ENCODE measurements at places on chromosomes 6 and 20. TPM values are rescaled to one million over a fixed set of nuclear protein-coding genes. Genes with fewer than 3 reads are reported as not detected.
A peak's percentile ranks its signal among the peaks of the same experiment; 100 is the strongest.

MYBL2 gene
- total RNA-seq: 0.36 TPM

DNA sequence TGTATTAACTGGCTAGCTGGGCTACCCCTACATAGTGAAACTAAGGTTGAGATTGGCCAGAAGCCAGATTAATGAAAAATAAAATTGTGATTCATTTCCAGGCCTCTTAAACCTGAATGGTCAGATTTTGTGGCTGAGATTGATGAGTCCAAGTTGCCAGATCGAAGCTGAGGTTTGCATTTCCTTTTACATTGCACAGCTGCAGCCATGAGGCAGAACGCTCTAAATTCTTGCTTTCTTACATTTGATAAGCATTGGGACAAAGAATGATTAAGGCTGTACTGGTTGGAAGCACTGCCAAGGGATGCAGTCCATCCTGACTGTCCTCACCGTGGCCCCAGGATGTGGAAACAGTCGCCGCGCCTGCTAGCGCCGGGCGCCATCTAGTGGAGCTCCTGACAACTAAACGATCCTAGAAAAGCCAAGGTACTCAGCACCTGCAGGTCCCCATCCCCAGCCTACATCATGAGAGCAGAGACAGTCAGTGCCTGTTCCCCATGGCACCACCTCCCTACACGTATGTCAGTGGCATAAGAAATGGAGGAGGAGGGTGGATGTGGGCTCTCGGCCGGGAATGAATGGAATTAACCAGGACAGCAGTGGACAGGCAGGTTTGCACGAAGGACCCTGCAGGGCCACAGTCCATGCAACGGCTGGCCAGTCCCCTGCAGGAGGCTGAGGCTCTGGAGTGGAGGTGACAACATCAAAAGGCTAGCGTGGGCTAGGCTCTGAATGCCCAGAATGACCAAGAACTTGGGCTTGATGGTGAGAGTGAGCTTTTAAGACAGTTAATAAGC, 19.0 kb downstream of the PXDC1 start:
- no peaks in the 10 kb centered on the region for H3K27me3 ChIP-seq
- H3K4me3 ChIP-seq: no peak overlapping the region
- no peak overlapping the region for H3K27ac ChIP-seq
- peaks cover 3% of the 10 kb centered on the region for H3K4me1 ChIP-seq
- DNase-seq: peak; percentile 79

SGK2 gene
- 4.5 TPM for total RNA-seq

- no peaks in the 10 kb centered on the region for H3K27me3 ChIP-seq
- no peaks in the 10 kb centered on the region for H3K36me3 ChIP-seq
- no peak overlapping the region for H3K27ac ChIP-seq
- DNase-seq: no peak
These were observed 50.0 kb downstream of the CDKAL1 start for GRCh38 chr6:20584100-20584731.

GRCh38 chr6:5682530-5682929, 324.2 kb downstream of the NRN1 start:
- H3K27me3 ChIP-seq: no peaks in the 10 kb centered on the region
- no peak for DNase-seq
- no peaks in the 10 kb centered on the region for H3K4me1 ChIP-seq
- no peak overlapping the region for H3K4me3 ChIP-seq

RFX6 gene
- not detected for total RNA-seq

DNA sequence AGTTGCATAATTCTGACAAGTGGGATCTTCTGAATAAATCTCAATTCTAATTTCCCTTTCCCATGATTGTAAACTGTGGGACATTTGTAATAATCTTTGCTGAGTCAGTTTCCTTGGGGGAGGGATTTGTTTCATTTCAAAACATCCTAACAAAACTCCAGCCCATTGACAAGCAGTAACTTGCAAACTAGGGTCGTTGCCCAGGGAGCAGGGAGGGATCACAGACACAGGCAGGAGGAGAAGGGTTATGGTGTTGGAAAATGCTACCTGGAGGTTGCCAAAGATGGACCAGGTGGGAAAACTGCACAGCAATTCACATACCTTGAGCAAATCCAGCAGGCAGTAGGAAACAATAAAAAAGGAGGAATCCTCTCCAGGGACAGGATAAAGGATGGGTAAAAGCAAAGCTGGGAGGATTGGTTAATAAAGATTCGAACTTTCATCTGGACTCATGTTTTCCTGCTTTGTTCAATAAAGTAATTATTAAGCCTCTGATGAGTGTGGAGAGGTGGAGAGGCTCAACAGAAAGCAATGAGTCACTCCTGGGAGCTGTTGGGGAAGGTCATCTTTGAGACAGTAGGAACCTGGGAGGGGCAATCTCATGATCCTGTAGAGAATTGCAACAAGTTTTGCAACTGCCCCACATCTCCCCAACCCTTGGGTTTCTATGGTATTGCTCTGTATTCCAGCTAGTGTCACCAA, 87.3 kb upstream of the AKIRIN2 start:
- no peak overlapping the region for H3K27ac ChIP-seq
- no peaks in the 10 kb centered on the region for H3K4me1 ChIP-seq
- H3K36me3 ChIP-seq: no peaks in the 10 kb centered on the region
- no peak overlapping the region for H3K4me3 ChIP-seq

CDC25B gene
- total RNA-seq: 8.7 TPM

GRCh38 chr6:149357726-149358538, 40.4 kb downstream of the TAB2 start:
- no peak overlapping the region for H3K27ac ChIP-seq
- no peaks in the 10 kb centered on the region for H3K27me3 ChIP-seq
- DNase-seq: no peak
- H3K4me3 ChIP-seq: no peak overlapping the region
- no peaks in the 10 kb centered on the region for H3K4me1 ChIP-seq

GRCh38 chr6:42010909-42011308, 39.4 kb upstream of the TAF8 start:
- no peak for DNase-seq
- H3K4me3 ChIP-seq: no peak overlapping the region
- no peak overlapping the region for H3K27ac ChIP-seq
- H3K27me3 ChIP-seq: no peaks in the 10 kb centered on the region
- no peaks in the 10 kb centered on the region for H3K36me3 ChIP-seq

SUMO4 gene
- total RNA-seq: 2.0 TPM

DNA sequence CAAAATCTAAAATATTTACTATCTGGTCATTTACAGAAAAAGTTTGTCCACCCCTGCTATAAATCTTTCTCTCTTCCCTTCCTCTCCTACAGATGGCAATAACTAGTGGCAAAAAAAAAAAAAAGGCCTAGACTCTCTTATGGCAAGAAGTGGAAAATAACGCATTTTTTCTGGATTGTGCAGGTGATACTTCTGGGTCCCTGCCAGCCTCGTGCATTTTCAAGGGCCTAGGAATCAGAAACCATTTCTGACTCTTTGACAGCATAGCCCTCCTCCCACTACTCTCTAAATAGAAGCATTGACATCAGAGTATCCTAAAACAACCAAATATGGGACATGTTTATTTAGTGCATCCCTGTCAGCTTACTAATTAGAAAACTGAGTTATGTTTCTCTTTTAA, 251.0 kb downstream of the KHDC1L start:
- no peaks in the 10 kb centered on the region for H3K4me1 ChIP-seq
- DNase-seq: no peak
- H3K36me3 ChIP-seq: no peaks in the 10 kb centered on the region
- H3K4me3 ChIP-seq: no peak overlapping the region
- no peak overlapping the region for H3K27ac ChIP-seq

DNA sequence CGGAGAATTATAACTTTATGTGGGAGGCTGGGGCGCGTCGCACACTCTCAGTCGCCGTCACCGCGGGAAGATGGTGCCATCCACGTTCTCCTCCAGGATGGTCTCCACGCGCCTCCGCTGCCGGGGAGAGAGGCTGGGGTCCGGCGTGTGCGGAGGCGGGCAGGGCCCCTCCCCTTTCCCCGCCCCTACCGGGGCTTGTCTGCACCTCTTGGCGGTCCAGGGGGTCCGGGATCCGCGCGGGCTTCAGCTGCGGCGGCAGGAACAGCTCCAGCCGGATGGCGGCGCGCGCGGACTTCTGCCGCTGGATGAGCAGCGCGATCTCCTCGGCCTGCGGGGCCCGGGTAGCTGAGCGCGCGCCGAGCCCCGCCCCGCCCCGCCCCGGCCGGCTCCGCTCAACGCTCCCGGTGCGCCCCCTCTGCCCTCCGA, 807 bp downstream of the LKAAEAR1 start:
- no peaks in the 10 kb centered on the region for H3K27me3 ChIP-seq
- H3K4me1 ChIP-seq: peaks cover 8% of the 10 kb centered on the region
- peak; percentile 62 for DNase-seq
- no peak overlapping the region for H3K27ac ChIP-seq
- H3K36me3 ChIP-seq: no peaks in the 10 kb centered on the region

DNA sequence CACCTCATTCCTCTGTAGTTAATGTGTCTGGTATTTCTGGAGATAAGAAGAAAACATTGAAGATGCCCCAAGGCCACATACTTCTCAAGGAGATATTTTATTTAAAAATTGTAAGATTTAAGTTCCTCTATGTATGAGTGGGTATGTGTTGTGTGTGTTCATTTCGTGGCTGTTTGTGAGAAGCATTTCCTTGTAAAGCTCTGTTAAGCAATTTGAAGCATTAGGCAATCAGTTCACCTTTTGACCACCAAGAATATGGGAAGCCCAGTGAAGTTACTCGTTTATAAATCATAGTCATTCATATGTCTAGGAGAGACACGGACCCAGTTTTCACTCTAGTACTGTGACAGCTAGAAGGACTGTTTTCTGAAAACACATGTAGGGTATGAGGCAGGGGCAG, 717.6 kb upstream of the MAP3K7 start:
- no peaks in the 10 kb centered on the region for H3K27me3 ChIP-seq
- no peaks in the 10 kb centered on the region for H3K36me3 ChIP-seq
- no peak overlapping the region for H3K4me3 ChIP-seq
- no peaks in the 10 kb centered on the region for H3K4me1 ChIP-seq
- DNase-seq: no peak

- peak overlapping the region; percentile 24 for H3K27ac ChIP-seq
- H3K4me1 ChIP-seq: no peaks in the 10 kb centered on the region
- no peak overlapping the region for H3K4me3 ChIP-seq
- DNase-seq: peak; percentile 49
These were observed 5.6 kb upstream of the STX16 start for GRCh38 chr20:58645412-58645968.

- H3K4me3 ChIP-seq: no peak overlapping the region
- no peaks in the 10 kb centered on the region for H3K4me1 ChIP-seq
- no peaks in the 10 kb centered on the region for H3K27me3 ChIP-seq
- DNase-seq: no peak
- no peak overlapping the region for H3K27ac ChIP-seq
These were observed 25.3 kb downstream of the CASS4 start for GRCh38 chr20:56437196-56437960.

DNA sequence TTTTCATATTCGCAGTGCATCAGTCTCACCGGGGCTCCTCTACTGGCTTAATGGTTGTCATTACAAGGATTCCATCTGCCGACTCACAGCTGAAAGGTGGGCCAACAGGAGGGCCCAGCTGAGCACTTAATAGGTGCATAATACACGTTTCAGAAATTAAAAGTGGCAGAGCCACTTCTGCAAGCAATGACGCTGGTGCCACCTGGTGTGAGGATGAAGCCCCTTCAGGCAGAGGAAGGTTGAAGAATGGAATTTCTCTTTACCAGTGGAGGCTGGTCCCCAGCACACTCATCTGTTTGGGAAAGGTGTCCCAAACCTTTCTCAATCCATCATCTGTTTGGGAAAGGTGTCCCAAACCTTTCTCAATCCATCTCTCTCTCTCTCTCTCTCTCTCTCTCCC, 8.2 kb upstream of the STMND1 start:
- no peak for DNase-seq
- H3K27me3 ChIP-seq: no peaks in the 10 kb centered on the region
- no peaks in the 10 kb centered on the region for H3K4me1 ChIP-seq

DNA sequence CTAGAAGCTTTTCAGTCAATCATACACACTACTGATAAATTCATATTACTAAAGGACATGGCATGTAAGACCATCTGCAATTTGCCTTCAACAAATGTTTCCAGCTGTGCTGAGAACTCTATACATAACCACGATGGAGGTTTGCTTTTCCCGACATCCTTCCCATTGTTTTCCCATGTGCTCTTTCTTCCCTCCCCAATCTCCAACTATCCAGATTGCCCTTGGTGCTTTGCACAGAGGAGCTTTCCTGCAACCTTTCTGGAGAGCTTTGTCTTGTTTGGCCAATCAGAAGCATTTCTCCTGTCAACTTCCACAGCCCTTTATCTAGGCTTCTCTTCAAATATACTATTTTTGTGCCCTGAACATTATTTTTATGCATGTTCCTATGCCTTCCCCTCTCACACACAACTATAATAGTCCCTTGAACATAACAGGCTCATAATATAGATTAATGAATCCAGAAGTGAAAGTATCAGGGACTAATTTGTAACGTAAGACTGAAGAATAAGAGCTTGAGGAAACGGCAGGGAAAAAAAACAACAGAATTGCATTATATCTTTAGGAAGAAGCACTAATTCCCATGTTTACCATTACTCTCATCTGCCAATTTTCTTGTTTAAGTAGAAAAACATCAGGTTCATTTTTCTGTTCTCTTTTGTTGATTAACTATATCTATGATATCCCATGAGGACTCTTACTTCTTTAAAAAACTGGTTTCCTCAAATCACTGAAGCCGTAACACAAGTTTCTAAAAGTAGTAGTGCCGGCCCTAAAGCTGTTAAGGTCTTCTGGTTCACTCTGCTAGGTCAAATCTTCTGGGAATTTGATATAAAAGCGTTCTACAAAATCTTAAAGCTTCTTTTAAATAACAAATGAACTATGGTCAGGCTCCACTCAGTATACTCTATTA, 20.1 kb downstream of the SMLR1 start:
- no peak overlapping the region for H3K4me3 ChIP-seq
- no peaks in the 10 kb centered on the region for H3K36me3 ChIP-seq
- no peaks in the 10 kb centered on the region for H3K27me3 ChIP-seq

RHAG gene
- total RNA-seq: not detected

DNA sequence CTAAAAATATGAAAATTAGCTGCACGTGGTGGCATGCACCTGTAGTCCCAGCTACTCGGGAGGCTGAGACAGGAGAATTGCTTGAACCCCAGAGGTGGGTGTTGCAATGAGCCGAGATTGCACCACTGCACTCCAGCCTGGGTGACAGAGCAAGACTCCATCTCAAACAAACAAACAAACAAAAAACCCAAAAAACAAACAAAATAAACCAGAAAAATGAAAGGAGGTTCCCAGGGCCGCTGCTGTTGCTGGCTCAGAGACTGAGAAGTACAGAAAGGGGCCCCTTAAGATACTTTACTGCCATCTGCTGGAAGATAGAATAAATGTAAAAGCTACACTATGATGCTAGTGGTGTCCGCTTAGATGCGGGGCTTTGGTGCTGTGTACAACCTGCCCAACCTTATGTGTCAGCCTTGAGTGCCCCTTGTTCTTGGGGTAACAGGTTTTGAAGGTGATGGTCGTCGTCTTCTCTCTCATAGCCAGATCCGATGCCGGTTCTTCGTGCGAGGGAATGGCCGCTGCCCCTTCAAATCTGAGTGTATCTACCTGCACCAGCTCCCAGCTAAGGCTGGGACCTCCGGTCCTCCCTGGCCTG, 2.8 kb upstream of the FANCE start:
- no peaks in the 10 kb centered on the region for H3K36me3 ChIP-seq
- no peaks in the 10 kb centered on the region for H3K4me1 ChIP-seq
- H3K27ac ChIP-seq: no peak overlapping the region

UCKL1 gene
- total RNA-seq: 66.2 TPM
